ENCODE measurements at places on chromosomes 2 and 18.

DNA sequence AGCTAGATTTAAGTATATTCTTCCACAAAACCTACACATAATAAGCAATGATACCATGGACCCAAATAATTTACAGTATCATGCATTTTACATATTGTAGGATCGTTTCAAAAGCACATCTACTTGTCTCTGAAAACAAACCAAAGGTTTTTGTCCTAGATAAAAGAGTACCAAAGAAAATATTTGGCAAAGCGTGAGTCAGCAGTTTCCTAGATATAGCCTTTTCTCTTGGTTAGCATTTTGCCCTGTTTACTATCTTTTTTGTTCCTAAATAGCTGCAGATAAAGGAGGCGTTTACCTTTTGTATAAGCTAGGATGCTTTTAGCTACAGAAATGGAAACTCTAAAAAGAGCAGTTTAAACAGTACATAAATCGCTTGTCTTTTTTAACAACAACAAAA is 305.8 kb upstream of the GULP1 start:
- DNase-seq: peak; percentile 19

DNA sequence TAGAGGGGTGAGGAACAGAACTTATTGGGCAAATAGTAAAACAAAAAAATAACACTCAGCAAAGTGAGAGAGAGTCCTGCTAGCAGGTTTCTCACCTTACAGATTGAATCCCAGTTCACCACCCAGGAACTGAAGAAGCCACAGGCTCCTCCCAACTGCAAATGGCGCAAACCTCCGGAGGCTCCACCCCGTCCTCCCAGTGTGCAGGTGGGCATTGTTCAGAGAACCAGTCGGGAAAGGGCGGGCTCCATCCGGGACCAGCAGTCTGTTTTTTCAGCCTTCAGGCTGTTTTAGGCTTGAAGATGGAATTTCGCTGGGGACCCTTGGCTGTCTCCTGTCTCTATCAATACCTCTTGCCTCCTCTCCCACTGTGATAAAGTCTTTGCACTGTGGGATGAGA is 317.5 kb downstream of the PARD3B start:
- no peak for DNase-seq

GRCh38 chr2:176364273-176364977 is 95.2 kb downstream of the MTX2 start:
- no peak for DNase-seq

DNA sequence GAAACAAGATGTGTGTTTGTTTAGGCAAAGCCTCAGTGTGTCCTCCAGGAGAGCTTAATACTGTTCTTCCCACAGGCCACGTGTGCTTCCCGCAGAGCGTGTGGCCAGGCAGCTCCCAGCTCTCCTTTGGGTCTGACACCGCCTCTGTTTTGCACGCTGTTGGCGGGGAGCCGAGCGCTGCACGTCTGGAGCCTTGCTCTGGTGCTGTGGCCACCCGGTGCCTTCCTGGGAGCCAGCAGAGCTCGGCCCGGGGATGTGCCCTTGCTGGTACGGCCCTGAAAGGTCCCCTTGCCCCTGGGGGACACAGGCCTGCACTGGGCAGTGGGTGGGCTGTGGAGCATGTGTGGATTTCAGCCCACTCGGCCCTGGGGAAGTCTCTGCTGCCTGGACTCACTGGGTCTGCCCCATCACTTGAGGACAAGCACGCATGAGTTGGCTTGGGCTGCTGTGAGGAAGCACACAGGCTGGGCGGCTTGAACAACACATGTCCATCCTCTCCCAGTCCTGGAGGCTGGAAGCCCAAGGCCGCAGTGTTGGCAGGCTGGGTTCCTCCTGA is 160.7 kb upstream of the HDAC4 start:
- no peak for DNase-seq

GRCh38 chr2:118222273-118222594 is 134.0 kb downstream of the INSIG2 start:
- no peak for DNase-seq

- DNase-seq: no peak
Observed at GRCh38 chr18:7358989-7359726, 128.3 kb downstream of the LRRC30 start.

DNA sequence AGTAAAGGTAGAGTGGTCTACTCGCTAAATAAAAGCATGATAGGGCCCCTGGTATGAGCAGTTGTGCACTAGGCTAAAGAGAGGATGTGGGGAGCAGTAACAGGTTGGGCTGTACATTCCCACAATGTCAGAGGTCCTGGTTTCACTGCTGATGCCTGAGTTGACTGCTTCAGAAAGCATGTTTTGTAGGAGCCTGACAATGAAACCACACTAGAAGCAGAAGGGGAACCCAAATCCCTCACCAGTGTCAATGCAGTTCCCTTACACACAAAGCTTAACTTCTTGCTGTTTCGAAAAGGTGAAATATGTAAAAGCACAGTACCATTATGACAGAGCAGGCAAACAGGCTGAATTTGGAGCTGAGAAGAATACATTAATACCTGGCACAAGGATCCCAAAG is 291.7 kb upstream of the KYNU start:
- no peak for DNase-seq
